ENCODE measurements at places on chromosomes 12 and 14. TPM values are rescaled to one million over a fixed set of nuclear protein-coding genes. Genes with fewer than 3 reads are reported as not detected.

HOXC12 gene
- total RNA-seq, result not detected

DNA sequence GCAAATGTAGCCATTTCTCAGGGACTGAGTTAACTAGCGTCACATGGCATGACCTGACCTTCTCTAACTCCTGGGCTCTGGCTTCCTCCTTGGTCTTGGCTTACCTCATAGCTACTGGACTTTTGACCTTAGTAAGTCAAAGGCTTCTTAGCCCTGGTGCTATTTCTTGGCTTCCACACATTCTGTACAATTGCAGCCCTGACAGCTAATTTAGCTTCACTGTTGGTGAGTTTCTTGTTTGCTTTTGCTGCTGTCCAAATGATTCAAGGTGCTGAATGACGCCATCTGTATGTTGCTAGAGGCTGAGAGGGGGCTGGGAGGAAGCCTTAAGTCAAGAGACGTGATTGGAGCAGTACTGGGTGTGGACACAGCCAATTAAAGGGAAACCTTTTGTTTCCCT lies 202.7 kb downstream of the PRKD1 start:
- H3K27me3 ChIP-seq, result no peaks in the 10 kb centered on the region
- H3K4me1 ChIP-seq, result peaks cover 11% of the 10 kb centered on the region
- H3K36me3 ChIP-seq, result no peaks in the 10 kb centered on the region
- no peak overlapping the region for H3K4me3 ChIP-seq
- H3K27ac ChIP-seq, result no peak overlapping the region

DNAI7 gene
- total RNA-seq, result 0.17 TPM

GRCh38 chr12:92042791-92043531 lies 102.7 kb downstream of the BTG1 start:
- H3K4me3 ChIP-seq, result no peak overlapping the region
- DNase-seq, result no peak
- H3K27me3 ChIP-seq, result no peaks in the 10 kb centered on the region

DNA sequence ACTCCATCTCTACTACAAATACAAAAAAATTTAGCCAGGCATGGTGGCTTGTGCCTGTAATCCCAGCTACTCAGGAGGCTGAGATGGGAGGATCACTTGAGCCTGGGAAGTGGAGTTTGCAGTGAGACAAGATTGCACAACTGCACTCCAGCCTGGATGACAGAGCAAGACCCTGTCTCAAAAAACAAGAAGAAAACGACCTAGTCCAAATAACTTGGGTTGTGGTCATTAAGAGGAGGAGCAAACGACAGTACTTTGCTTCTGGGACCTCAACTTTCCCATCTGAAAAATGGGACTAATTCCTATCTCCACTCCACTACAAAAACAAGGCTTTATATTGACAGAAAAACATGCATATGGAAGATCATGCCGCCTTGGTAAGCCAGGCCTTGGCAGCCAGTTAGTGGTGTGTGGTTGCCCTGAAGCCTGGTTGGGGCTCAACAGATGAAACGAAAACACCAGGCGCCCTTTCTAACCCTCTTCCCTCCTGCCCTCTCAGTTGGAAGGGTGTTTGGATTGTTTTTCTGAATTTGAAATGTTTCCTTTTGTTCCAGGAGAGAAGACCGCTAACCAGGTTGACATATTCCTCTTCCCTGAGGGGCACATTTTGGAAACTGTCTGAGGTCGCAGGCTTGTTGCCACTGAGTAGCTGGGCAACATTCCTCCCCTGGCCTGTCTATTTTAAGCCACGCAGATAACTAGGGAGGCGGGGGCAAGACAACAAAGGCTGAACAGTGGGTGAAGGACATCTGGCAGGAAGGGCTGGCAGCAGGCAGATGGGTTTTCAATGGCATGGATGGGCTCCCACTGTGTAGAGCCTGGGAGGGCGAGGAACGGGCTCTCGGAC lies 13.7 kb upstream of the VPS37B start:
- no peak for DNase-seq
- no peak overlapping the region for H3K27ac ChIP-seq
- H3K4me1 ChIP-seq, result no peaks in the 10 kb centered on the region
- H3K27me3 ChIP-seq, result no peaks in the 10 kb centered on the region

AQP5 gene
- under 0.01 TPM for total RNA-seq

- no peak for DNase-seq
- no peaks in the 10 kb centered on the region for H3K27me3 ChIP-seq
- H3K27ac ChIP-seq, result no peak overlapping the region
- H3K4me3 ChIP-seq, result no peak overlapping the region
Measured at GRCh38 chr12:102601621-102602020, 121.3 kb upstream of the IGF1 start.

DNA sequence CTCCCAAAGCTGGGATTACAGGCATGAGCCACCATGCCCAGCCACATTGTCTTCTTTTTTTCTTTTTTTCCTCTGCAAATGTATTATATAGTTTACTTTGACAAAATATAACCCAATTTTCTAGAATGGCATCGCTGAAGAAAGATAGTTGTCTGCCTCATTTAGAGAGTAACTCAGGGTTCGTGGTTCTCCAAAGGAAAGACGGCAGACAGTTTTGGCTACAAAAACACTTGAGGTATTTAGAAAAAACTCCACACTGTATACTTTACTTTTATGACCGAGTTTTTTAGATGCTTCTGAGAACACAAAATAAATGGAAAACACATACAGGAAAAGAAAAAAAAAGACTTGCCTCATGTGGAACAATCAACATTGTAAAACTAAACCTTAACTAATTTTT lies 369.1 kb upstream of the ATP2B1 start:
- no peak overlapping the region for H3K4me3 ChIP-seq
- H3K4me1 ChIP-seq, result no peaks in the 10 kb centered on the region
- H3K36me3 ChIP-seq, result no peaks in the 10 kb centered on the region
- no peak overlapping the region for H3K27ac ChIP-seq
- DNase-seq, result no peak

DNA sequence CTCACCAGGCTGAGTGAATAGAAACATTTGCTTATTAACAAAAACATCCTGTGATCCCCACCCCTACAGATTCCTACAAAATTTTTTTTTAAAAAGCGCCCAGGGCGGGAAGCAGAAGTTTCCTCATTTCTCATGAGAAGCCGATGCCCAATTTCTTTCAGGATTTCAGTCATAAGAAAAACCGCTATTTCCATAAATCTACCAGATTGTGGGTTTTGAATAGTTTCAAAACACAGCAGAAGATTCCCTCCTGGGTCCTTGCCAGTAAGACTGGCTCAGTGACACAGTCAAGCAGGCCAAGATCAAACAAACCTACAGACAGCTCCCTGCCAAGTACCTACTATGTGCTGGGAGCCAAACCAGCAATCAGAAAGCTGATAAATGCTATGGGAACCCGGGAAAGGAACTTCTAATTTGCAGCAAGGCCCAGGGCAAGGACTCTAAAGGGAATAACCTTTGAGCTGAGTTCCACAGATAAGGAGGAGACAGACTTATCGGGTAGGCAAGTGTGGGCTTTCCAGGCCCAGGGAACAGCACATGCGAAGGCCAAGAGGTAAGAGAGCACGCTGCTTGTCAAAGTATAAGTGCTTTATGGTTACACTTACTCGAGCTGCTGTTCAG lies 68.7 kb downstream of the CCDC88C start:
- no peaks in the 10 kb centered on the region for H3K4me1 ChIP-seq
- no peaks in the 10 kb centered on the region for H3K36me3 ChIP-seq
- DNase-seq, result no peak
- no peak overlapping the region for H3K4me3 ChIP-seq

RNASE1 gene
- not detected for total RNA-seq

GRCh38 chr14:65552724-65553123 lies 140.2 kb downstream of the FUT8 start:
- H3K36me3 ChIP-seq, result no peaks in the 10 kb centered on the region
- no peaks in the 10 kb centered on the region for H3K27me3 ChIP-seq
- no peaks in the 10 kb centered on the region for H3K4me1 ChIP-seq
- H3K27ac ChIP-seq, result no peak overlapping the region
- no peak overlapping the region for H3K4me3 ChIP-seq

DNA sequence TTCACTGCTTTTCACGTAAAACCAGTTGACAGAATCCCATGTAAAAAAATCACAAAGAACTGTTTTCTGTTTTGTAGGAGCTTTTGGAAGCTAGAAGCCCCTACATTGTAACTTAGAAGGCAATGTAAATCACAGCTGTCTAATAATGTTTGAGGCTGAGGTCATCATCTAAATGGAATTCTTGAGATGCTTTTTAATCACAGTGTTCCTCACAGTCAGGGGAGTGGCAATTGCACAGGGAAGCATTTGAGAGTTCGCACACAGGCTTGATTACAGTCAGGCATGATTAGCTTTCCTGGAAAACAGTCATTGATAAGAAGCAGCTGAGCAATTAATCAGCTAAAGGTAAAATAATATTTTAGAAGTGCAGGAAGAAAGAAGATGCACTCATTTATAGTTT lies 2.9 kb downstream of the SLC17A8 start:
- H3K4me3 ChIP-seq, result no peak overlapping the region
- H3K27ac ChIP-seq, result no peak overlapping the region

DNA sequence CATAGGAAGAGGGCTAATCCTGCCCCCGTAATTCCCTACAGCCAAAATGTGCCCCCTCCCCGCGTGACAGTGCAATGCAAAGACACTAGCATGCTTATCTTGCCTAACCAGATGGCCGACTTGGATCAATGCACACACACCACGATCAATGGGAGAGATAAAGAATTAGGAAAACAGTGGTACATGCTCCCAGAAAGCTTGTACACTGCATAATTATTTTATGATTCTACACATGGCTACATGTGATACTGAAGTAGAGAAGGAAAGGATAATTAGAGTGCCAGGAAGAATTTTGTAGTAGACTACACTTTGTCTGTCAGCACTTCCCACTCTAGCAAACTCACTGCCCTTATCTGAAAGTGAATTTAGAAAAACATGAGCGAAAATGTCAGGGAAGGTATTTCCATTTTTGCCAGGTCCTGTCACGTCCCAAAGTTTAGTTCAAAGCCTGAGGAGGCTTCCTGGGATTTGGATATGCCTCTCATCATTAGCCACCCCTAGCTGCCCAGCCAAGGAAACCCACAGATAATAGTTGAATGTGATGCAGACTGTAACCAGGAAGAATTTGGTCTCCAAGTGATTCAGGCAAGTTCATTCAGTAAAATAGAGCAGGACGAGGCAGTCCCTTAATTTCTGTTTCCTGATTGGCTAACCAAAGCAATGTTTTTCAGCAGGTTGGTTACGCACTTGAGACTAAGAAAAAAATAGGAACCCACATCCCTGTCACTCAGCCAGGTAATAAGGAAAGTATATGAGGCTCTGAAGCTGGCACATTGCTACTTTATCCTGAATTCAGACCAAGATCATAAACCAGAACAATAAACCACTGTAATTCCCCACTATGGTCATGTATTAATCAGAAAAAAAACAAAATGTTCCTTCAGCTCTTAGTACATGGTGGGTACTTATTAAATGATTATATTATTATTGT lies 199.6 kb upstream of the OTX2 start:
- H3K36me3 ChIP-seq, result no peaks in the 10 kb centered on the region
- no peaks in the 10 kb centered on the region for H3K4me1 ChIP-seq
- H3K4me3 ChIP-seq, result no peak overlapping the region
- DNase-seq, result no peak

DNA sequence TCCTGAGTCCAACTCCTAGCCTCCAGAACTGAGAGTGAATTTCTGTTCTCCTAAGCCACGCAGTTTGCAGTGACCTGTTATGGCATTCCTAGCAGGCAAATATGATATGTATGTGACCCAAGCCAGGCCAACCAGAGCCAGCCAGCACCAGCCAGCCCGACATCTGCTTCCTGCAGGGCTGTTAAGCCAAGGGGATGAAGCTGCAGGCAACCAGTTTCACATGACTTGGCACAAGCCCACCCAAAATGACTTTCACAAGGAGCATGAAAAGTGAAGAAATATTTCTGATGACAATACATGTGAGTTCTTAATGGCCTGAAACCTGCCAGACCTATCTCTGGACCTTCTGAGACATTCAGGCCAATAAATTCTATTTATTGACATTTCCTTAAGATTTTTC lies 68.1 kb downstream of the ITPK1 start:
- H3K27me3 ChIP-seq, result no peaks in the 10 kb centered on the region
- no peaks in the 10 kb centered on the region for H3K36me3 ChIP-seq
- no peak for DNase-seq
- H3K4me3 ChIP-seq, result no peak overlapping the region
- H3K4me1 ChIP-seq, result peaks cover 3% of the 10 kb centered on the region

GRCh38 chr12:26233631-26234030 lies 38.3 kb downstream of the SSPN start:
- no peak overlapping the region for H3K27ac ChIP-seq
- no peaks in the 10 kb centered on the region for H3K4me1 ChIP-seq
- peak; percentile 70 for DNase-seq
- H3K27me3 ChIP-seq, result no peaks in the 10 kb centered on the region

DNA sequence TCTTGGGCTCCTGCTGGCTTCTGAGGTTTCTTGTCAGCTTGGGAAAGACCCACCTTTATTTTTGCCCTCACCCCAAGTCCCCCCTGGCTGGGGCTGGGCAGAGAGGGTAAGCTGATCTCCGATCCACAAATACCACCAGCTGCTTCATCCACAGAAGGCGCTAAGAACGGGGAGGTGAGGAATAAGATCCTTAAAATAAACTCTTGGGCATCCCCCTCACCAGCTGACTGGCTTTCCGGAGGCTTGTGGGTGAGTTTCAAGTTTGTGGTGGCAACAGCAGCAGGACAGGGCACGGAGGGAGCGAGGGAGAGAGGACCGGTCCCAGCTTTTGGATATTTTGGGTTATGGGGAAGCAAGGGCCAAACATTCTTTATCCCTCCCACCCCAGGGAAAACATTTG lies 20.8 kb upstream of the HSPB8 start:
- H3K27me3 ChIP-seq, result no peaks in the 10 kb centered on the region
- no peaks in the 10 kb centered on the region for H3K36me3 ChIP-seq
- H3K27ac ChIP-seq, result no peak overlapping the region
- H3K4me1 ChIP-seq, result no peaks in the 10 kb centered on the region
- no peak overlapping the region for H3K4me3 ChIP-seq

GRCh38 chr14:55088356-55088755 lies 36.9 kb downstream of the MAPK1IP1L start:
- DNase-seq, result no peak
- no peak overlapping the region for H3K27ac ChIP-seq
- no peak overlapping the region for H3K4me3 ChIP-seq

DNA sequence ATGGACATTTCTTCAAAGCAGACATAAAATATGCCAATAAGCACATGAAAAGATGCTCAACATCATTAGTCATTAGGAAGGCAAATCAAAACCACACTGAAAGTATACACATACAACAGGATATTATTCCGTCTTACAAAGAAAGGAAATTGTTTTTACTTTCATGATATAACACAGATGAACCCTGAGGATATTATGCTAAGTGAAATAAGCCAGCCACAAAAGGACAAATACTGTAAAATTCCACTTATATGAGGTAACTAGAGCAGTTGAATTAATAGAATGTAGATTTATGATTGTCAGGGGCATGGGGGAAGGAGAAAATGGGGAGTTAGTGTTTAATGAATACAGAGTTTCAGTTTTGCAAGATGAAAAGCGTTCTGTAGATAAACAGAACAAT lies 4.2 kb downstream of the ACYP1 start:
- no peaks in the 10 kb centered on the region for H3K36me3 ChIP-seq
- no peak for DNase-seq
- H3K27me3 ChIP-seq, result no peaks in the 10 kb centered on the region
- no peak overlapping the region for H3K27ac ChIP-seq
- H3K4me1 ChIP-seq, result no peaks in the 10 kb centered on the region

- H3K36me3 ChIP-seq, result no peaks in the 10 kb centered on the region
- no peaks in the 10 kb centered on the region for H3K27me3 ChIP-seq
- H3K27ac ChIP-seq, result no peak overlapping the region
- H3K4me1 ChIP-seq, result no peaks in the 10 kb centered on the region
Measured at GRCh38 chr12:51323317-51323960, 535 bp downstream of the BIN2 start.
